Common myeloid progenitor, CD34-positive (primary cell): ENCODE measurements at places on chromosomes 5 and 9.

DNA sequence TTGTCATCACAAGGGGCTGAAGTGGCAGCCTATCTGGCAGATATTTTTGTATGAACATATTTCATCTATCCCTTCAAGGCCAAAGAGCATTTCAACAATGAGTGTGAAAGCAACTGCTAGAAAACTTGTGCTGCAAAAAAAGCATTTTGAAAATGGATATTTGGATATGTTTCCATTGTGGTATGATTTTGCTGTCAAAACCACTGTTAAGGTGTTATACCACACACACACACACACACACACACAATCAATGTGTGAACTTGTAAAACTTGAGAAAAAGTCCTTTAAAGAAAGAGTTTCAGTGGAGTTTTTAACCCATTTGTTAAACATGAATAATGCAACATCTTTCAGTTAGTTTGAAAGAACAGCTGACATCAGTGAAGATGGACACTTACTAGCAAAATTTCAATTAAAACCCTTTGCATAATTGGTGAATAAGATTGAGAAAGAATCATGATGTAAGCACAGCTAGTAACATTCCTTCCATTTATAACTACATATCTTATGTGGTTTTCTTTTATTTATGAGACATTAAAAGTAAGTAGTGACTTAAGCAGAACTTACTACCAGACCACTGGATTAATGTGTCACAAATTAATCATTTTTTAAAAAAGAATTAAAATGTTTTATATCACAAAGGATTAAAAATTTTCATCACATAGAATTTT is 182.6 kb upstream of the GNA14 start:
- DNase-seq, result no peak

GRCh38 chr5:141657937-141658545 is 6.8 kb upstream of the FCHSD1 start:
- DNase-seq, result peak; percentile 26

GRCh38 chr9:38316166-38316780 is 76.2 kb upstream of the ALDH1B1 start:
- DNase-seq, result no peak

GRCh38 chr9:133200631-133201030 is 8.4 kb downstream of the OBP2B start:
- DNase-seq, result no peak

- DNase-seq, result peak; percentile 88
These were observed 279.3 kb downstream of the ASTN2 start for GRCh38 chr9:117135501-117136098.

GRCh38 chr9:106738109-106738508 is 124.9 kb upstream of the ZNF462 start:
- no peak for DNase-seq

GRCh38 chr5:39502704-39503103 is 77.9 kb upstream of the DAB2 start:
- DNase-seq, result no peak

GRCh38 chr9:80592413-80592812 is 1020.6 kb downstream of the TLE4 start:
- no peak for DNase-seq

DNA sequence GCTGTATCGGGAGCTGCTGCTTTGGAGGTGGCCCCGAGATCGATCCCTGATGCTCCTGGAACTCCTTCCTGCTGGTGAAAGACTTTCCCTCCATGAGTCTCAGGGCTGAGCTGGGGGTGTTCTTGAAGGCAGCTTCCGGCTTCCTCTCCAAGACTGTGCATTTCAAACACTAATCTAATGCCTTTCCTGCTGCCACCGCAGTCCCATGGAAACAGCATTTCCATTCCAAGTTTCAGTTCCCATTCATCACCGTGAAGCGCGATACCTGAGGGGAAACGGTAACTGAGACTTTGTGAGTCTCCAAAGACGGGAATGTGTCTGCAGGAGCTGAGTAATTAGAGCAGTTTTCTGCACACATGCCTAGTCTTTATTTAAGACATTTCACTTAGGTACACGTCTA is 230.1 kb downstream of the PAX5 start:
- DNase-seq, result no peak

DNA sequence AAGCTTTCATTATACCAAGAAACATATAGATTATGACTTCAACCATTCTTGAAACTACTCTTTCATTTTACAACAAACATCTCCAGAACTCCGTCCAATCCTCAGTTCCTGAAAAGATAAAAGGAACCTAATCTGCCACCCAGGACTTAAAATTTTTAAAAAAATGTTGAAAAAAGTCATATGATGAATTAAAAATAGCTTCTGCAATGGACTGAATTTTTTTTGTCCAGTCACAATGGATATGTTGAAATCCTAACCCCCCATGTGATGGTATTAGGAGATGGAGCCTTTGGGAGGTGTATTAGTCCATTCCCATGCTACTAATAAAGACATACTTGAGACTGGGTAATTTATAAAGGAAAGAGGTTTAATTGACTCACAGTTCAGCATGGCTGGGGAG is 2.7 kb upstream of the ALDH1A1 start:
- DNase-seq, result no peak
